ENCODE measurements at places on chromosomes 2 and 18.
A peak's percentile ranks its signal among the peaks of the same experiment; 100 is the strongest.

DNA sequence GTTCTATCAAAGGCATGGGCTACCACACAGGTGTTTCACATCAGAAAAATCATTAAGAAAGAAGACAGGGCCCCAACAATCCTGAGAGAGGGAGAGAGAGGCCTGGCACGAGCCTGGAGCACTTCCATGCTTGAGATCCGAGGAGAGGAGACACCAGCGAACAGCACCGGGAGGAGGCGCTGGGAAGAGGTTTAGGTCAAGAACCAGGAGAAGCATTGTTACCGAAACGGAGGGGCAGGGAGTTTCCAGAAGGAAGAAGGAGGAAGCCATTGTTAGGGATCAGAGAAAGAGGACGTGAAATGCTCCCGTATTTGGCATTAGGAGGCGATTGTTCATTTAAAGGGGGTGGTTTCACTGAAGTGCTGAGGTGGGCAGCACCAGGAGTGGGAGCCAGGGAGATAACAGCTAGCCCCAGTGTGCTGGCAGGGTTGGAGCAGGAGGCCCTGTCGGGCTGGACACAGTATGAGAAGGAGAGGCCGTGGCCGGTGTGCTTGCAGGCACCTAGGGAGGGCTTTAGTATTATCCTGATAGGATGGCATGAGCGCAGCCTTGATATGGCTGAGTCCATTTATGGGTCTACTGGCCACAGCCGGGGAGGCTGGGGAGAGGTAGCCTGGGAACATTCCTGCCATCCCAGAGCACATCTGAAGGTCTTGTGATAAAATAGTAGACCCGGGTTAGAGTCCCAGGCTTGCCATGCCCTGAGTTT, 244.9 kb downstream of the KLHL29 start:
- peak; percentile 25 for DNase-seq

- DNase-seq, result no peak
Observed at GRCh38 chr2:41691561-41691960, 356.3 kb upstream of the PKDCC start.

GRCh38 chr2:53200072-53200471, 567.5 kb upstream of the CHAC2 start:
- DNase-seq, result no peak

DNA sequence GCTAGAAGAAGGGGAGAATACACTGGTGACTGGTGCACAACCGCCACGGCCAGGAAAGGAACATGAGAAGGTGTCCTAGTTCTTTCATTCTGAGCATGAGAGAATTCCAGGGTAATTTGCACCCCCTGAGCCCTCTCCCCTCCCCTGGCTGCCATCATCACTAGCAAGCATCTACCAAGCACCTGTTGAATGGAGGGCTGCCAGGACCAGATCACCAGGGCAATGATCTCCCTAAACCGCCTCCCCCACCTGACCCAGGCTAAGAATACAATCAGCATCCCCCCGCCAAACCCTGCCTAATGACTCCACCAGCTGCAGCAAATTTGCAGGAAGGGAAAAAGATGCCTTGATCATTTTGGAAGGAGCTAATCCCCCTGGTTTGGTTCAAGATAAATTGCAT, 100.2 kb downstream of the STPG4 start:
- DNase-seq, result no peak

GRCh38 chr2:188676010-188676400, 298.2 kb upstream of the COL3A1 start:
- no peak for DNase-seq
